ENCODE measurements at places on chromosomes 12 and 14.

DNA sequence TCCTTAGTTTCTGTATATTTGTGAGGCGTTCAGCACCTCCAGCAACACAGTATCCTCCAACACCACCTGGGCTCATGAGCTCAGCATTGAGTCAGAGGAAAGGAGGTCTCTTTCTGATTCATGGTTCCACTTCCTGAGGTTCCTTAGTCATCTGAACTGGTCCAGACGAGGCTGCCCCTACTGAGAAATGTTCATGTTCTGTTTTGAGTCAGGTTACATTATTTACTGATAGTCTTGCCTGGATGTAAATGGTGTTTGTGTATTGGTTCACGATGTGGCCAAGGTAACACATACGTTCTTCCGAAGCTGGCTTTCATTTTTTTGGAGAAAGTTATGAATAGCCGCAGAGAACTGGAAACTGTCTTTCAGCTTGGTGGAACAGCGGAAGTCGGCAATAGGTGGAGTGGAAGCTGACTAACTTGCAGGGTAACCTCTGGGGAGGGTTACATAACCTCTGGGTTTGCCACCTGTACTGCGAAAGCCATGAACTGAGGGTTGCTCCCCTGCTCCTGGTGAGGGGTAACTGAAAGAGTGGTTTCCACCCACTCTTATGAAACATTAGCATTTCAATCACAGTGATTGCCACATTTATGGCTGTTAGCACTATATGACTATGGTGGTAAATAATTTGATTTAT, 42.2 kb upstream of the MANSC4 start:
- DNase-seq, result peak; percentile 61

- DNase-seq, result peak; percentile 8
Observed at GRCh38 chr14:32201816-32202490, at the start of gene RNU6-7. Gene RNU6-7 (plus strand): TSS chr14:32202045.

- no peak for DNase-seq
Observed at GRCh38 chr14:52338051-52338681, 24.1 kb downstream of the PTGER2 start.

DNA sequence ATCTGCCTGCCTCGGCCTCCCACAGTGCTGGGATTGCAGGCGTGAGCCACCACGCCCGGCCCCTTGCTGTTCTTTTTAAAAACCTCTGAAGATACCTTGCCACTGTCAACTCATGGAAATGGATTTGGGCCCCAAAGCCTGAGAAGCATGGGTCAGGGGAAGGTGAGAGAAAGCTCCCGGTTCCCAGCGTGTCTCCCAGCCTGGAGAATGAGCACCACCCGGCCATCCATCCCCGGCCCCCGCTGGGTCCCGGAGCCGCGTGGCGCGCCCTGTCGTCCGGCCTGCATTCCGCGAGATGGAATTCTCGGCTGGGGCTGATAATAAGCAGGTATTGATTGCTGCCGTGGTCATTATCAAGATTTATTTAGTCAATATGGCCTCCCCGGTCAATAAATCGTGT, 126.5 kb upstream of the MYL2 start:
- DNase-seq, result no peak

DNA sequence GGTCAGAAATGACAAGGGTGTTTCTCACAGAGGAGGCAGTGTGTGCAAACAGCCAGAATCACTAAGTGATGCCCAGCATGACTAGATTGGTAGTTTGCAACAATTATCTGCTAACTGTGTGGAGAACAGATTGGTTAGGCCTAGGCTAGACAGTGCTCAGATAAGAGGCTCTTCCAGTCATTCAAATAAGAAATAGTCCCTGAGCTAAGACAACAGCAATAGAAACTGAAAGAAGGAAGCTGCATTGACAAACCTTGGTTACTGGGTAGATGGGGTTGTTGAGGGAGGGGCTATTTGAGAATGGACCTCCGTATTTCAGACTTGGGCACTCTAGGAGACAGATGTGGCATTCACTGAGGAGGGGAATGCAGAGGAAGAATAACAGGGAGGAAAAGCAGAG, 255.0 kb upstream of the NPAS3 start:
- no peak for DNase-seq

DNA sequence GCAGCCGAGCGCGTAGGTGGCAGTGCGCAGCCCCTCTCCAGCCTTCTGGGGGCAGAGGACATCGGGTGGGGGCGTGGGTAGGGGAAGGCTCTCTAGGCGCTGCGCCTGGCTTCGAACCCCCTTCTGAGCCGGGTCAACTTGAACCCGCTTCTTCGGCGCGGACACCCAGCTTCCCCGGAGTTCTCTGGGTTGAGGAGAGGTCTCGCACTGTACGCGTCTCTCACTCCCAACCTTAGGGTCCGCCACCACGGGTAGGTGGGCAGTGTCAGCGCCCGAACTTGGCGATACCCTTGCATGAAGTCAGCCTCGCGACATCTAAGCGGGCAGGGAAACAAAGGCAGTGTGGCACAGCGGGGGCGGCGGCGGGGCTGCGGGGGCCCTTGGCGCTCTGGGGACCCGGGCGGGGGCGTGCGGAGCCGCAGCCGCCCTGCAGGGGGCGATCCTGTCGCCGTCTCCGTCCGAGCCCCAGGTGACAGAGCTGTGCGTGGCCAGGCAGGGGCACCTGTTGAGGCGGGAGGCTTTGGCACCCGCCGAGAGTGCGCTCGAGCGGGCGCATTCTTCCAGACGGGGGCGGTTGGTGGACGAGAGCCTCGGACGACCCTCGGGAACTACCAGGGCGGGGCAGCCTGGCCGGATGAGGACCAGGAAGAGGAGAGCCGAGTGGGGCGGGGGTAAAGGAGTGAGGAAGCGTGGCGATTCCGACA, 1.1 kb downstream of the GALNT16 start:
- peak; percentile 3 for DNase-seq

DNA sequence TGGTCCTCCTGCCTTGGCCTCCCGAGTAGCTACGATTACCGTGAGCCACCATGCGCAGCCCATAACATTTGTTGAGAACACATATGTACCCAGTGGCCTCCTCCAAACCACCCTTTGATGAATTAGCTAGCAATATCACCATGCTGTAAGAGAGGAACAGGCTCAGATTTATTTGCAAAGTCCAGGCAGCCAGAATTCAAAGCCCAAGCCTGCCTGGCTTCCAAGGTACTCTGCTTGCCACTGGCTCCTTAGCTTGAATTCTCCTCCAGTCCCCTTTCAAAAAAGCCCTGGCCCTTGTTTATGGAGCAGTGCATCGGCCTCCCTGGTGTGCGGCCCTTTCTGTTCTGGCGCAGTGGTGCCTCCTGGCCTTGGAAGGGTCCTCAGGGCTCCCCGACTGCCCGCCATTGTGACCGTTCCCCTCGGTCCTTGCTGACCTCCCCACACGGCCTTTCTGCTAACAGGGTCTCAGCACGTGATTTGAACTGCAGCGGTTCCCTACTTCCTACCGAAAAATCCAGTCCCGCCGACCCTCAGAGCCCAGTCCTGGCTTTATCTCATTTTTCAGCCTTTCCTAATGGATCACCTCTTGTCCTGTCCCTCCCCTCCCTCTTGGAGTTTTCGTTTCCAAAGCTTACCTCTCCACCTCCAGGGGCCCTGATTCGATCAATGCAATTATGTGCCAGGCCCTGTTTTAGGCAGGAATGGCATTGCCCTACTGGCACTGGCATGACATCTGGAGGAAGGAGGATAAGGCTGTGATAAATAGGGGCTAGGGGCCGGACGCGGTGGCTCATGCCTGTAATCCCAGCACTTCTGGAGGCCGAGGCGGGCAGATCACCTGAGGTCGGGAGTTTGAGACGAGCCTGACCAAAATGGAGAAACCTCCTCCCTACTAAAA, 22.0 kb downstream of the SLC25A29 start:
- DNase-seq, result no peak

DNA sequence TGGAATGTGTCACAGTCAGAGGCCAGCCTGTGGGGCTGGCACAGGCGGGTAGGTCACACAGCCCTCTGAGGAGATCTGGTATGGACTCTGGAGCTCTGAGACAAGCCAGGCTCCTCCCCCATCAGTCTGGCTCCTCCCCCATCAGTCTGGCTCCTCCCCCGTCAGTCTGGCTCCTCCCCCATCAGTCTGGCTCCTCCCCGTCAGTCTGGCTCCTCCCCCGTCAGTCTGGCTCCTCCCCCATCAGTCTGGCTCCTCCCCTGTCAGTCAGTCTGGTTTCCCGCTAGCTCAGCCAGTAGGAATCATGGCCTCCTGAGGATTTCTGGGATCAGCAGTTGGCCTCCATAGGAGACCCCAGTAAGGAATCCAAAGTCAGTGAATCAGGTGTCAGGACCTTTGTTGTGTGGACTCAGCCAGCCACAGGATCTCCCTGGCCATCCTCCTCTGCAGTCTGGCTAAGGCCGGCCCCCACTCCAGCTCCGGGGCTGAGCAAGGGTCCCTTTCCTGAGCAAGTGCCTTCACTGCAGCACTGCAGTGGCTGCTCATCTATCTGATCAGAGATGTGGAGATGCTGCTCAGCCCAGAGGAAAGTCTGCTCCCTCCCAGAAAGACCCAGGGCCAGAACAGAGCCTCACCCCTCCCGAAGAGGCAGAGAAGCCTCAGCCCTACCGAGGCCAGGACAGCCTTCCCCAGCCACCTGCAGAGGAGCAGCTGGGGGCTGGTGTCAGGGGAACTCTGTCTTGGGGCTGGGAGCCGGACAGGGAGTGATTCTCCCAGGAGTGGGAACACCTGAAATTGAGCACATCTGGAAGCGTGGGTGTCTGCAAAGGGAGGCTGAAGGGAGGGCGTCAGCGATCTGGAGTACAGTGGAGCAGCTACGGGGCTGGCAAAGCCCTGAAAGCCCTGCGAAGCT, 35.7 kb downstream of the IQSEC3 start:
- no peak for DNase-seq

DNA sequence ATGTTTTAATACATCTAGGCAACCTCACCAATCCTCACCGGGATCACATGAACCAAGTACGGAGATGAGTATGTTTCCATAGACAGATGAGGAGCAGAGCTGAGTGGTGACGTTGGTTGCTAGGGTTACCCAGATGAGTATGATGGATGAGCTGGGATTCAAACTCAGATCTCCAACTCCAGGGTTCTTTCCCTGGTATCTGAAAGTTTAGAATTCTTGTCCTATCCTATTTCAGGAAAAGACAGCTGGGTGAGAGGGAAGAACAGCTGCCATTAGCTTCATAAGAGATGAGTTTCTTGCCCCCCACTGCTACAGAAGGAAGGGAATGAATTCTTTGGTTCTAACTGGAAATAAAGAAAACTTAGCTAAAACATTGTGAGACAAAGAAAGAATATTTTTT, 728.9 kb upstream of the TBX3 start:
- DNase-seq, result no peak

GRCh38 chr12:131076296-131076695, 122.6 kb downstream of the ADGRD1 start:
- no peak for DNase-seq

DNA sequence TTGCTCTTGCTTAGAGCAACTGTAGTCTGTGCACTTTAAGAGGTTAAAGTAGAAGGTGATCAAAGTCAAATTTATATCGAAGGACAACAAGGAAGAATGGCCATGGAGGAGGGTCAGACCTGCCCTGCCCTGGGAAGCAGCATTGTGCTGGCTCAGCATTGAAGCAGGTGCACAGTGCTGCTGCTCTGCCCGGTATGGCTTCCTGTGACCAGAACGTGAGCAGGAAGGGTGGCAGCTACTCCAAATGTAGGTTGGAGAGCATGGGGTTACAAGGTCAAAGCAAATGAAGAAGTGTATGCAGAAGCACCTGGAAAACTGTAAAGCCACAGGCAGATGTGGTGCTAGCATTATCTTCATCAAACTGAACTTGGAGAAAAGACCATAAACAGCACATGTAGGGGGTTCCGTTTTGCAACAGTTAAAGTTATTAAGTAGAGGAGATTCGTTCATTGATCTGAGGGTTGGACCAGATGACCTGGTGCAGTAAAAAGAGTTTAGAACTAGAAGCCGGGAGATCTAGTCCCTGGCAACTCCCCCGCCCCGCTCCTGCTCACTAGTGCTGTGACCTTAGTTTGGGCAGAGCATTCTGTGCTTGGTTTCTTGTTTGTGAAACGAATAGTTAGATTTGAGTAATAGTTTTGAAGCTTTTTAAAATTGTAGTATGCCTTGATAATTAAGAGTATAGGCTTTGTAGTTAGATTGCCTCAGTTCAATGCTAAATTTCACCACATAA, 84.2 kb downstream of the SCN8A start:
- DNase-seq, result no peak

GRCh38 chr14:102819747-102820330, 42.6 kb downstream of the TRAF3 start:
- no peak for DNase-seq

- DNase-seq, result no peak
Observed at GRCh38 chr12:97024393-97024792, 117.3 kb downstream of the NEDD1 start.

GRCh38 chr12:94327809-94328208, 131.9 kb downstream of the CEP83 start:
- DNase-seq, result no peak

DNA sequence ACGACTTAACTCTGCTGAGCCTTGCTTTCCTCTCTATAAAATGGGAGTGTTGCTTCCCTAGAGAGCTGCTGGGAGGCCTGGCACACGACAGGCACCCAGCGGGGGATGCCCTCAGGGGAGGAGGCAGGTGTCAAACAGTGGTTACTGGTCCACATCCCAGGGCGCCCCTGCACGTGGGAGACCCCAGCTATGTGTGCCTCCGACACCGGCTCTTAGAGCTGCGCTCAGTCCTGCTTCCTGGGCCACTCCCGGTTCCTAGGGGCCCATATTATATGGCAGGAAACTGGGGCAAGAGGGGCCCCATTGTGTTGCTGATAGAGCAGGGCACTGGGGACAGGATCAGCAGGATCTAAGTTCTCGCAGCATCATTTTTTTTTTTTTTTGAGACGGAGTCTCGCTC, 47.3 kb downstream of the CHGA start:
- no peak for DNase-seq

- no peak for DNase-seq
Observed at GRCh38 chr12:78968226-78968625, 103.7 kb downstream of the SYT1 start.

- no peak for DNase-seq
Observed at GRCh38 chr12:108967869-108968540, 52.9 kb downstream of the SVOP start.

- DNase-seq, result no peak
Observed at GRCh38 chr12:54292083-54292930, 8.5 kb downstream of the NFE2 start.

DNA sequence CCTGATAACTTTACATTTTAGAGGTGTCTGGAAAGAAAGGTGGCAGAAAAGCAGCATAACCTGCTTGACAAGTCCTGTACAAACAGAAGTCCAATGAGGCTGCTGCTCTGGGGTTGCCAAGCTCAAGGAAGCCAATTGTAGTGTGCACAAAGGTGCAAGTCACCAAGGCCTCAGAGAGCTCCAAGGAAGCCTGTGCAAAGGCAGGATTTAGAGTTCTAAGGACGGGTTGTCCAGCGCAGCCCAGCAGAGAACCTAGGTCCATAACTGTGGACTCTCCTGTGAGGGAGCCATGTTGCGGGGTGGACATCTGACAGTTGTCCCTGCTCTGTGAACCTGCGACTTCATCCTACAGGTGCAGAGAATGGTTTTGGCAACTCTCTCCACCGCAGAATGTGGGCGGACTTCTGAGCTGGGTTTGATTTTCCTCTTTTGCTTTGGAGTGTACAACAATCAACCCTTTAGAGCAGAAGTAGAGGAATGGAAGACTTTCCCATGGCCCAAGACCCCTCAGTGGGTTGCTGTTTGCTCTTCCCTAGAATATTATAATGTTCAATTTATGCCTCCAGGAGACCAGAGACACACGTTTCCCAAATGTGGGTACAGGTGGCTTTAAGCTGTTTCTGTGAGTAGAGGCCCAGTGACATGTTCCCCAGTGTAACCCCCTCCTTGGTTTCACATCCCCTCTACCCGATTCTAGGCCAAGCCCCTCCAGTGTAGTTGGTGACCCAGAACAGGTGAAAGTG, 81.0 kb downstream of the ETV6 start:
- no peak for DNase-seq

Data from activated T-helper 9 cell treated with anti-CD3 and anti-CD28 coated beads, Interleukin-2, amount 50 U/mL, for 16 hours (primary cell).